ENCODE measurements at places on chromosomes 1 and 21.

- no peak for DNase-seq
These were observed 161.9 kb downstream of the ZBTB18 start for GRCh38 chr1:244212797-244213475.

DNA sequence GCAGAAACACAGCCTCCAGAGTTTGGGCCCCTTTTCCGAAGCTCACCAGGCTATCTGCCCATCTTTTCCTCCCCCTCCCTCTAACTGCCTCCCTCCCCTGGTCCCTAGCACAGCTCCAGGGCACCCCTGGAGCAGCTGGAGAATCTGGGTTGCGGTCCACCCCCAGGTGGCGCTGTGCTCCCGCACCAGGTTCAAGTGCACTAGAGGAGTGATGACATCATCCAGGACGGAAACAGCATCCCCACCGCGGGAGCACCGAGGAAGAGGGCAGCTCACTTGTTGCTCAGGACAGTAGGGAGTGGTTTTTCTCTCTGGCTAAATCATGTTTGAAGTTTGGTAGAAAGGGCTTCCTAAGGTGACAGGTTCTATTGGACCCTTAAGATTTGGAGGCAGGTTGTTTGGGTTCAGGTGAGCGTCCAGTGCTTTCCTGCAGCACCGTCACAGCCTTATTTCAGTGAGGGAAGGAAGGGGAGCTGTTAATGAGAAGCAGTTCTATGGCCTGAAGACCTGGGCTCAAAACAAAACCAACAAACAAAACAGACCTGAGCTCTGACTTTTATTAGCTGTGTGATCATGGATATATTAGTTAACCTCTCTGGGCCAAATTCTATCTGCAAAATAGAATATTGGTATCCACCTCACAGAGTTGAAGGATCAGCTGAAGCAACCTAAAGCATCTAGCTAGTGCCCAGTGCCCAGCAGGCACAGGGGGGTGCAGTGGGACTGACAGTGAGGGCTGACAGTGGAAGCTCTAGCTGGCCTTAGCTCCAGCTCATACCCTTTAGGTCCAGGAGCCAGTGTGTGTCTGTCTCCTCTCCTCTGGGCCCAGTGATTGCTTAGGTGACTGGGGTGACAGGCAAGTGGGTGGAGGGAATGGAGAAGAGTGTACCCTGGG lies 7.5 kb downstream of the SHISA4 start:
- peak; percentile 91 for DNase-seq

DNA sequence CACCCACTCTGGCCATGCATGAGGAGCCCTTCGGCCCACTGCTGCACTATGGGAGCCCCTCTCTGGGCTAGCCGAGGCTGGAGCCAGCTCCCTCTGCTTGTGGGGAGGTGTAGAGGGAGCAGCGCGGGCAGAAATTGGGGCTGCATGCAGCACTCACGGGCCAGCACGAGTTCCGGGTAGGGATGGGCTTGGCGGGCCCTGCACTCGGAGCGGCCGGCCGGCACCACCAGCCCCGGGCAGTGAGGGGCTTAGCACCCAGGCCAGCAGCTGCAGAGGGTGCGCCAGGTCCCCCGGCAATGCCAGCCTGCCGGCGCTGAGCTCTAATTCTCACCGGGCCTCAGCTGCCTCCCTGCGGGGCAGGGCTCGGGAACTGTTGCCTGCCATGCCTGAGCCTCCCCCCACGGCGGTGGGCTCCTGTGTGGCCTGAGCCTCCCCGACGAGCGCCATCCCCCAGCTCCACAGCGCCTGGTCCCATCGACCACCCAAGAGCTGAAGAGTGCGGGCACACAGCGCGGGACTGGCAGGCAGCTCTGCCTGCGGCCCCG lies 209.0 kb downstream of the LTN1 start:
- no peak for DNase-seq

- DNase-seq = no peak
These were observed 141.8 kb downstream of the RGS7 start for GRCh38 chr1:241215203-241215602.

- peak; percentile 35 for DNase-seq
These were observed 1.6 kb downstream of the CLIC6 start for GRCh38 chr21:34670220-34670961.
